ENCODE measurements at places on chromosomes 5 and 9.

DNA sequence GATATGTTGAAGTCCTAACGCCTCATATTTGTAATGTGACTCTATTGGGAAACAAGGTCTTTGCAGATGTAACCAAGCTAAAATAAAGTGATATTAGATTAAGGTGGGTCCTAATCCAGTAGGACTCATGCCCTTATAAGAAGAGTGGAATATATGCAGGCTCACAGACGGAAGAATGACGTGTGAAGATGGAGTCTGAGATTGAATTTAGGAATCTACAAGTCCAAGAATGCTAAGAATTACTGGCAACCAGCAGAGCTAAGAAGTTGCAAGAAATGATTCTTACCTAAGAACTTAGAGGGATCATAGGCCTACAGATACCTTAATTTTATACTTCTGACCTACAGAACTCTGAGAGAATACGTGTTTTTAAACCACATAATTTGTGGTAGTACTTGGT is 350.0 kb upstream of the ST8SIA4 start:
- no peak for DNase-seq

DNA sequence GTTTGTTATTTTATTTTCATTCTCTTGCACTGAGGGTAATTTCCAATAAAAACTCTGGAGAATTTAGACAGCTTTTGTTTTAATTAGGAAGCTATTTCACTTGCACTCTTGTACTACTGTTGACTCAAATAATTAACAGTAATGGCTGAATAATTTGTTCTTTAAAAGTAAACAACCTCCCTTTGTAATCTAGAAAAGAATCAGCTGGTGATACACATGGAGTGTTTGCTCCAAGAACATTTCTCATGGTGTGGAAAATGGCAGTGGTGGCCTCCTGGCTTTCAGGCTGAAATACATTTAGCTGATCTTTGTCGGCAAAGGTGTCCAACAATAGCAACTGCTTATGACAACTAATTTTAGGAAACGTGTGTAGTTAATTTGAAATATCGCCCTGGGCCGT is 129.4 kb downstream of the C9orf152 start:
- no peak for DNase-seq

- DNase-seq, result peak; percentile 12
These were observed 65.2 kb downstream of the TMEM167A start for GRCh38 chr5:83011985-83012384.

DNA sequence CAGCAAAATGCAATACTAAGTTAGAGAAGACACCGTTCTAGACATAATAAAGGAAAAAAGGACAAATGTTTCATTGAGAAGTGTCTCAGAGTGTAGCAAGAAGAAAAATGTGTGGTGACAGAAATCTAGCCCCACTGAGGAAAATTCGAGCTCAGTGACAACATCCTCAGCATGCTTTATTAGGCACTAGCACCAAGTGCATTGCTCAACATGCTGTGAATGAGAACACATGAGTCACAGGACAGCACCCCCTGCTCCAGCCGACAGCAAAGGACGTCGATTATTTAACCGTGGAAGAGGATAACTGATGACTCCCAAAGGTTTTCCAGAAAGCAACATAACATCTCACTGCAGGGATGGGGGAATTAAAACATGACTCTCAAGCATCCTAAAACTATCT is 182.7 kb downstream of the GNAQ start:
- peak; percentile 66 for DNase-seq

DNA sequence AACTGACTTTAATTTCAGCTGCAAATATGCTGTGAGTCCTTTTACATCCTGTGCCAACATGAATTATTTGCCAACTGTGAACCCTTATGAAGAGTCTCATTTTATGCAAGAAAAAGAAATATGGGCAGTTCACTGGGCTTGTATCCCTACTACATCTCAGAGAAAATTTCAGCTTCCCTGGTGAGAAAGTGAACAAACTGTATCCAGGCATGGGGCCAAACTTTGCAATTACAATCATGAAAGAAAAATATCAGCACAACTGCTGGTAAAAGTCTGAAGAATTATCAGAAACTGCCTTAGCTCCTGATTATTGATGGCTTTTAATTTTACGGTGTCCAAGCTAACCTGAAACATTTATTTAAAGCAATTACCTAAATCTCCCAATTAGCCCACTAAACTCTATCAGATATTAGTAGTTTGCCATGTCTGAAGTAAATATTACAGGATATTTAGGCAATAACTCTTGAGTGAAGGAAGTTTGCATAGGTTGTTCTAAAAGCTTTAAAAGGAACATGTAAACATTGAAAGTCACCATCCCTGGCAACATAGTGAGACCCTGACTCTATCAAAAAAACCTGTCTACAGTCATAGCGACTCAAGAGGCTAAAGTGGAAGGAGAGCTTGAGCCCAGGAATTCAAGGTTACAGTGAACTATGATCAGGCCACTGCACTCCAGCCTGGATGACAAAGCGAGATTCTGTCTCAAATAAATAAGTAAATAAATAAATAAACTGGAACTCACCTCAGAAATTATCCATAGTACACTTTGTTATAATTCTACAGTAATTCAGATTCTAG is 83.9 kb upstream of the HCN1 start:
- DNase-seq, result no peak

GRCh38 chr5:154576429-154576806 is 98.4 kb upstream of the HAND1 start:
- DNase-seq, result no peak

DNA sequence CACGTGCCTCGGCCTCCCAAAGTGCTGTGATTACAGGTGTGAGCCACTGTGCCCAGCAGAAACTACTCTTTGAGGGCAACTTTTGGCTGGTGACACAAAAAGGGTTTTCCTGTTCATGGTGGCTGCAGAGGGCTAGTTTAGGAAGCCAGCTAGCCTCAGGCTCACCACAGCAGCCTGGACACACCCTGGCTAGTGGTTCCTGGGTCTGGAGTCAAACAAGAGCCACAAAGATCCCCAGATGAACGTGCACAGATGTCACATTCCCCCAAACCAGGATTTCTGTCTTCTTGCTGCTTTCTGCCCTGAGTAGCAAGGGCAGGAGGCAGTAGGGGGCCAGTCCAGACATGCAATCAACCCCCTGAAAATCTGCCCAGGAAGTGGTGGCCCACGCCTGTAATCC is 6.8 kb downstream of the HBEGF start:
- DNase-seq, result no peak

DNA sequence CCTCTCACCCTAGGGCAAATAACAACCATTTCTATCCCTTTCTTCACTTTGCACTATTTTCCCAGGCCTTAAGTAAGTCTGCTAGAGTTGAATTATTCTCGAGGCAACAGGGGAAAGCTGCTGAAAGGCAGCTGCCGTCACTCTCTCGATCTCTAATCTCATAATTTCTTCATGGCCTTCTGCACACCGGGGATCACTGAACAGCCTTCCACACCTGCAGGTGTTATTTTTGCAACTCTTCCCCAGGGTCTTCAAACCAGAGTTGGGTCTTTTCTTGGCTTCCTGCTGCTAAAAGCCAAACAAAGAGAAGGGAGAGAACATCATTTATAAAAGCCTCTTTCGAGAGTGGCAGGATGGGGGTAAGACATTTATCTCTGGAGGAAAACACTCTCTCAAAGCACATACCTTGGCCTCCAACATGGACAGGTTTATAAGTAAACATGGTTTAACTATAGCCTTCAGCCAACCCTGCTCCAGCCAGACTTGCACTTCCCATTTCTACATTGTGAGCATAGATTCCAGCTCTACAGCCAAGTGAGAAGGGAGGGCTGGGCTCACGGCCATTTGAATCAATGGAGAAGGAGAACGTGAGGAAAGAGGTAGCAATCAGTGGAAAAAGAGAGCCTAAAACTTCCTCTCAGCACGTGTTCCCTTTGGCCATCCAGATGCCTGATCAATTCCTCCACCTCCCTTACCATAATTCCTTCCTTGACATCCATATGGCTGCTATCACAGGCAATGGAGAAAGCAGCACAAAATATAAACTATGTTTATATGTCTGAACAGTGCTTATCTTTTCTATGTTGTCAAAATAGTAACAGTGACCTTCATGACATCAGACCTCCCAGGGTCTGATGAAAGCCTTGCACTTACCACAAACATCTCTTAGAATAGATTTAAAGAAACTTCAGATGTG is 464.9 kb downstream of the TLE1 start:
- DNase-seq, result no peak

GRCh38 chr9:124000784-124001457 is 10.6 kb upstream of the LHX2 start:
- DNase-seq, result no peak

DNA sequence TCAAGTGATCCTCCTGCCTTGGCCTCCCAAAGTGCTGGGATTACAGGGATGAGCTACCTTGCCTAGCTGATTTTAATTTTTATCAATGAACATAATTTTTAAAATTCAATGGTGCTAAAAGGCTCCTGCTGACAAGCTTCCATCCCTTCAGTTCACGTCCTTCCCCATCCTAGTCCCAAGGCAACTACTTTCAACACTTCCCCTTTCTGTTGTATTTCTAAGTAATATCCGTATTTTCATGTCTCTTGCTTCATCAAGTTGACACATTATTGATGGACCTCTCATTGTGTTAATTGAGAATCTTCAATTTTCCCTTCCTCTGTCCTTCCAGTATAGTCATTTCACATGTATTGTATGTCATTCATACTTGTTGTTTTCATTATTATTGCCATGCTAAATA is 93.8 kb upstream of the RASGRF2 start:
- DNase-seq, result no peak

DNA sequence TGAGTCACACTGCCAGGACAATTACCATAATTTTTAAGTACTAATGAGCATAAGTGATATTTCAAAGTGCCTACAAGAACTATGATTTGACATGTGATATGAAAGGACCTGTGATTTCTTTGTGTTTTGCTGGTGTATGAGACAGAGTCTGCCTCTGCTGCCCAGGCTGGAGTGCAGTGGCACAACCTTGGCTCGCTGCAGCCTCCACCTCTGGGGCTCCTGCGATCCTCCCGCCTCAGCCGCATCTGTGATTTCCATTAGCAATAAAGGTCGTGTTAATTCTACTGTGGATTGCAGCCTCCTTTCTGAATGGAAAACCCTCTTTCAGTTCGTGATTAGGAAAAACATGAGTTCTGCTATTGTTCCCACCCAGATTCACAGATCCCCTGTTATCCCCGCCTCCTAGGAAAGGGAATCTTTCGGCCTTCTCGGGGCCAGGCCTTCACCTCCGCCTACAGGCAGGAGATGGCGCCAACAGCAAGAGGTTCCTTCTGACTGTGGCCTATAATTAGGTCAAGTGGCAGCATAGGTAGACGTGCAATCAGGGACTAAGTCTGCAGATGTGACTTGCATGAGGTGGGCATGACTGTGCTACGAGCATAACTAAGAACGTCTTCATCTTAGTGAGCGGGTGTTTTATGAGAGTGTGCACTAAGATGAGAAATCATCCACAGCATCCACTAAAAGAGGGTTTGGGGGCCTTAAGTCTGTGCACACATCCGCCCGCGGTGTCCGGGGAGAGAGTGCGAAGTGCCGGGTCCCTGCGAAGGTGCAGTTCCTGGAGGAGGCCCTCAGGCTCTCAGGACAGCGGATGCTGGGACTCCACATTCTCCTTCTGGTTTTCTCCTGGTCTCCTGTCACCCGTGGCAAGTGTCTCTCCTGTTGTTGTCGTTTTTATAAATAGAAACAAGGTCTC is 23.1 kb downstream of the TRIM7 start:
- peak; percentile 85 for DNase-seq

DNA sequence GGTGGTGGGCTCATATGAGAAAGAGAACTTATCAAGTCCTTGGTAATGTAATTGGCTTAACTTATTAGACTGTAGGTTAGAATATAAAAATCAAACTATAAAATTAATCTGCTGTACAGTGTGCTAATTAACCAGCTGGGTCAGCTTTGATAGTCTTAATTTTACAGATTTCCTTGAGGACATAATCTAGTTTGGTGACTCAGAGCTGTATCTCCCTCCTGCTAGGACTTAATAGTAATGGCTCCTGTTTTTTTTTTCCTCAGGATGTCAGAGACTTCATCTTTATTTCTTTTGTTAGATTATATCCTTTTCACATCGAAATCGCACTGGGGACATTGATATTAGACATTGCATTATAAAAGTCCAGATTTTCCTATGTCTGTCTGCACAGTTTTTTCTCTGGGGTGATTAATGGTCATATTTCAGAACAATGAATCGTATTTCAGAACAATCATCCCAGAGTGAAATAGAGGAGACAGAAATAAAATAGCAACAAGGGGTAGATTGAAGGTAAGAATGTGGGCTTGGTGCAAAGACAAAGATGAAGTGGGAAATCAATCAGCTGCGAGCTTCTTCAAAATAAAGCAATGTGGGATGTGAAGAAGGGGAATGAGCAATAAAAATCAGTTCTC is 346.4 kb upstream of the RIOK2 start:
- DNase-seq, result no peak

GRCh38 chr5:97488126-97488668 is 305.1 kb upstream of the RIOK2 start:
- no peak for DNase-seq

GRCh38 chr9:12880406-12881015 is 105.7 kb downstream of the LURAP1L start:
- no peak for DNase-seq

GRCh38 chr5:21219966-21220365 is 1232.0 kb upstream of the CDH18 start:
- no peak for DNase-seq

- no peak for DNase-seq
These were observed 141.1 kb upstream of the C9orf72 start for GRCh38 chr9:27714388-27714787.

DNA sequence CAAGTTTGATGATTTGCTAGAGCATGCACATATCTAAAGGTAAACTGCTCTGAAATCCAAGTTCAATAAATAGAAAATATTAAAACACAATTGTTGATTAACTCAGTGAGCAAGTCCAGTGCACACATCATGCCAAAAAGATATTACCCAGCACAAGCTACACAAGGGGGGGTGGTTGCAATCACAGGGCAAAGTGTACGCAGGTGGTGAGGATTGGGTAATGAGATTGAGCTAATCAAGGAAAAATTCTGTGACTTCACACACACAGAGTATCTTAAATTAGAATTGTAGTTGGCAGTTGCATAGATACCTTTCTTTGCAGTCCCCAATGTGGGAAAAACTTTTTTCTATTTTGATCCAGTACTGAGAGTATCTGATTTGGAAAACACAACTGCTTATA is 156.1 kb upstream of the NTRK2 start:
- peak; percentile 78 for DNase-seq

- DNase-seq, result no peak
These were observed 29.0 kb upstream of the GGTA1 start for GRCh38 chr9:121528642-121529041.

- DNase-seq, result no peak
These were observed 67.9 kb downstream of the IQGAP2 start for GRCh38 chr5:76470976-76471375.

- DNase-seq, result no peak
These were observed 313 bp downstream of the BRIX1 start for GRCh38 chr5:34915856-34916192.

DNA sequence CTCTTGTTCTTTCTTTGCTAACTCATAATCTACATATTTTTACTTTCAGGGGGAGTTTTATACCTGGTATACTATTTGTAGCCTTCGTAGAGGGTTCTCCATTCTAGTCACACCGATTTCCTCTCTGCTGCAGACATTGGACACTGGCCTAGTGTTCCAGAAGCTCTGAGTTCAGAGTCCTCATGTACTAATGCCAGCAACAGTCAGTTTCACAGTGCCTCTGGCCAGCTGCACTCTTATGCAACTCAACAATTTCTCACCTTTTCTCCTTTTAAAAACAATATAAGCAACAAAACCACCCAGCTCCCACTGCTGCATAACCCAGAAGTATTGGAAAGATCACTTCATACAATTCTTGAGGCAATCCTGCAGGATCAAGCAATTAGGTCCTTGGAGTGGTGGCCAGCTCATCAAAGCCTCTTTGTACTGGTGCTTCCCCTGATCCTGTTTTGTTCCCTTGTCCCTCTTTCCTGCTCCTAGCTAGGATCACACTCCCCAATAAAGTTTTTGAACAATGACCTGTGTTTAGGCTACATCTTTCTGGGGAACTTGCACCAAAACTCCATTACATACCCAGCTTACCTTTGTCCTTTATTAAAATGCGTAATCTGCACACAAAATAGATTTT is 98.1 kb upstream of the TUT7 start:
- no peak for DNase-seq

Measured in kidney tubule cell (primary cell).